Activated CD8-positive, alpha-beta memory T cell treated with anti-CD3 and anti-CD28 coated beads, Interleukin-2, amount 50 U/mL, for 4 hours (primary cell): ENCODE measurements at places on chromosomes 2 and 18.

DNA sequence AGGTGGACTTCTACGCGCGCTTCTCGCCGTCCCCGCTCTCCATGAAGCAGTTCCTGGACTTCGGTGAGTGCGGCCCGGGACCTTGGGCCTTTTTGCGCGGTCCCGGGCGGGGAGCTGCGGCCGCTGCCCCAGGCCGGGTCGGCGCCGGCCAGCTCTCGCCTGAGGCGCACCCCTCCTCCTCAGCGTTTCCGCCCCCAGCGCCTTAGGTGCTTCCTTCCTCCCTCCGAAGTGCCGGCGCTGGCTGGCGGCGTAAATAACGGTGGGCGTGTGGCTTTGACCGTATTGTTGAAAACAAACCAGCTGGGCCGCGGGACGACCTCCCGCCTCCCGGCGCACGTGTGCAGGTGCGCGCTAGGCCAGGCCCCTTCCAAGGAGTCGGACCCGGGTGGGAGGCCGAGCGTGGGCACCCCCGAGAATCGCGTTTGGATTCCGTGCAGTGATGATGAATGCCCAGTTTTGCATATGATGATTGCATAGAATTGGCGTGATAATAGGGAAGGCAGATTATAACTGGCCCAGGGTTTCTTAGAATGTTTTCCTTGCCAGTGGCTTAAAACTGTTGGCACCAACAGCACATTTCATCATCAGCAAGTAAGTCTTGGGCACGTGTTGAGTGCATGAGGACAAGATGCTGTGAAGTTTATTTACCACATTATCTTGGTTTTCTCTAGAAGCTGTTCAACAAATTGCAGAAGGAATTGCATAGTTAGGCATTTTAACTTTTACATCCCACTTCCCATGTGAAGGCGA lies 569 bp downstream of the PDK1 start:
- DNase-seq: peak; percentile 56

DNA sequence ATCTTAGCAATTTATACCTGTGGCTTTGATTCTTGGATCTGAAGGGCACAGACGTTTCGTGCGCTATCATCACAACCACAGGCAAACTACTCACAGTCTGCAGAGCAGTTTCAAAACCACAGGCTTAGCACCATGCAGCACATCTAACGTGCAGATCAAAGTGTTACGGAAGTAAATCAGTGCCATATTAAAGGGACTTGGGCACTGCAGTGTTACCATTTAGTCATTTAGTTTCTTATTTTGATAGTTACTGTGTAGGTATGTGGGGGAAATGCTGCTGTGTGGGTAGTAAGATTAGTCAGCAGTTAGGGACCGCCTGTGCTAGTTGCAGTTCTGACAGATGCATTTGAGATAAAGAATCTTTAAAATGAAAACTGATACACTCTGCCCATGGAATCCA lies 384.0 kb downstream of the NBAS start:
- peak; percentile 51 for DNase-seq

- DNase-seq: no peak
These were observed 423.7 kb downstream of the TGIF1 start for GRCh38 chr18:3873698-3874097.

DNA sequence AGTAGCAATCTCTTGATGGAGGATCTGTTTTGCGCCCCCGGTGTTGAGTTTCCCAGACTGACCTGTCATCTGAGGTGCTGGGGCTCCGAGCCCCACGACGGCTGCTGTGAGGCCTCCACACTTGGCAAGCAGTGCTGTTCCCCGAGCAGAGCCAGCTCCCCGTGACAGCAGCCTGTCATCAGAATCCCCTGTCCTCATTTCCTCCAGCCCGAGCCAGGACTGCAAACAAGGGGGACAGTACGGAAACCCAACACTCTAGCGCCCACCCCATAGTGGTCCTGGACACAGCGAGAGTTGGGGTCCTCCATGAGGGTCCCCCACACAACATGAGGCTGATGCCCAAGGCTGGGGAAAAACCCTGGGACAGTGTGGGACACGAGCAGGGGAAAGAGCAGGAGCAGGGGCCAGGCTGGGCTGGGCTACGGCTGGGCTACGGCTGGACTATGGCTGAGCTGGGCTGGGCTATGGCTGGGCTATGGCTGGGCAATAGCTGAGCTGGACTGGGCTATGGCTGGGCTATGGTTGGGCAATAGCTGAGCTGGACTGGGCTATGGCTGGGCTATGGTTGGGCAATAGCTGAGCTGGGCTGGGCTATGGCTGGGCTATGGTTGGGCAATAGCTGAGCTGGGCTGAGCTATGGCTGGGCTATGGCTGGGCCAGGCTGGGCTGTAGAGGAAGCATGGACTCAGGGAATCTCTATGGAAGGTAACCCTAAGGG lies 1.5 kb upstream of the KLHL30 start:
- DNase-seq: no peak

- no peak for DNase-seq
These were observed 328.5 kb upstream of the DSEL start for GRCh38 chr18:67845035-67845434.

- no peak for DNase-seq
These were observed 88.9 kb downstream of the PXDN start for GRCh38 chr2:1655461-1655860.

DNA sequence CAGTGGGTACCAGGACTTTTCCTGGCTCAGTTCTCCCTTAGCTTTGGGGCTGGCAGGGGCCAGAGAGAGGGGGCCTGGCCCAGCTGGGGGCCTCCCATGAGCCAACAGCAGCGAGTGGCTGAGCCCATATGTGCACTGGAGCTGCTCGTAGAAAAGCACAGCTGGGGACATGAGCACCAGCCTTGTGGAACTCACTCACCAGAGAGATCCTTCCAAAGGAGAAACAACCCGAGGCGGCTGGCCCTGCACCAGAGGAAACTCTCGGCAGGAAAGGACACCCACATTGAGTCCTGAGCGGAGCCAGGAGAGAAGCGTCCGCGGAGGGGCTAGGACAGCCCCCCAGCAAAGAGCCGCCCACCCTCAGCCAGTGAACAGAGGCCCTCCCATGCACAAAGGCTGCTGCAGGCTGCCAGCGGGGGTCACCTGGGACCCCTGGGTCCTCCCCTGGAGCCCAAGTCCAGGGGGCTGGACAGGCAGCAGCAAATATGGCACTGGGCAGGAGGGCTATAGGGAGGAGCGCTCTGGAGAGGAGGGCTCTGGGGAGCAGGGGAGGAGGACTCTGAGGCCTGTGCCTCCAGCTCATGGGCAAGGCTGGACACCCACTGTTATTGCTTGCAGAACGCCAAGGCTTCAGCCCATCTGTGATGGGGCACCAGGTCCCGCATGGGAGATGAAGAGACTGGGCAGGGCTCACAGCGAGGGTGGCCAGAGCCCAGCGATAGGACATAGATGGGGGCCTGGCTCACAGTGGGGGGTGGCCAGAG lies 42.1 kb upstream of the SNED1 start:
- DNase-seq: peak; percentile 7

DNA sequence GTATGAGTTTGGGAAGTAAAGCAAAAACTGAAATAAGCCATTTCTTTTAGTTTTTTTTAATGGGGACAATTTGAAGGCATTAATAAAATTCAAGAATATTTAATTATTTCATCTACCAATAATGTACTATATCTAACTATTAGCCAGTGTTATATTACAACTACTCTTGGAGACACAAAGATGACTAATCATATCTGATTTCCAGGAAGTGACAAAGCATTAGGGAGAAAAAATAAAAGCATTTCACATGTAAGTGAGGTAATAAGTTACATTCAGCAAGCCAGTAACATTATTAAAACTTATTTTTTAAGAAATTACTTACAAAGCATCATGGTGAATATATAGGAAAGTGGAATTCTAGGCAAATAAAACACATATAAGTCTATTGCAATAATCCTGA lies 781.3 kb upstream of the NRXN1 start:
- no peak for DNase-seq
